ENCODE measurements at places on chromosomes 6 and 20.

DNA sequence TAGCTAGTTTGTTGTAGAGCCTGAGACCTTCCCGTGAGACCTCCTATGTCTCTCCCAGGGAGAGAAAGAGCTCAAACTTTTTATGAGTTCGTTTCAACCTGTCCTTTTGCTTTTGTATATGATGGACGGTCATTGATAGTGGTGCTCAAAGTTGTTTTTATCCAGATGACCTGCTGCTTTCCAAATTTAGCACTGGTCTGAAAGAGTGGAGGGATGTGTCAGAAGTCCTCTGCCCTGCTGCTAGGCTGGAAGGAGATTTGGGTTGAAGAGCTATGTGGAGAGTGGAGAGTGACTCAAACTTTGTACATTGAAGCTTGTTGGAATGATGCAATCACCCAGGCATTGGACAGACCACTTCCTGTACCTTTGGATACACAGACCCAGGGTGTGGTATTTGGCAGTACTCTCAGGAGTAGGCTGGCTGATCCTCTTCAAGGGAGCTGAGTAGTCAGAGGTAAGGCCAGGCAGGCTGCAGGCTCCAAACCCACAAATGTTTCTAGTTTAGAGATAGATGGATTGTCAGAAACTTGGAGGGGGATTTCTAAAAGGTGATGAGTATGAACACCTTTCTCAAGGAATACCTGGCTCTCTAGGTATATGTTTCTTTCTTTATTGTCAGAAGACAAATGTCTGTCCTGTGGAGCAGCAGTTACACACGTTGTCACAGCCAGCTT, 49.4 kb upstream of the RREB1 start:
- no peak for DNase-seq

DNA sequence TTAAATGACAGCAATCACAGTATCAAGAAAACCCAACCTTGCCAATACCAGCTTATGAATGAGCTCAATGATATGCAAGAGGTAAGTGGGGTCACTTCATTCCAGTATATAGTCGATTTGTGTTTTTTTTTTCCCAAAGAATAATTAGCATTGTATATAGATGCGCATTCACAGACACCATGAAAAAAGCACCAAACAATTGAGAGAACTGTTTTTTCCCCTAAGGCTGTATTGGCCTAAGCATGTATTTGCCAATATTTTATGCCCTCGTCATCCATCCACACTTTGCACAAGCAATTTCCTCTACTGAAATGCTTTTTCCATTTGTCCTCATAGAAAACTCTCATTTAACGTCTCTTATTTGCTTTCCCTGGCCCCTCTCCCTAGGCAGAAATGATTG, 213.7 kb downstream of the SAMD5 start:
- DNase-seq, result no peak

- DNase-seq, result no peak
These were observed 63.4 kb downstream of the AHI1 start for GRCh38 chr6:135434095-135434494.

- no peak for DNase-seq
These were observed 24.0 kb downstream of the HBS1L start for GRCh38 chr6:135030532-135031178.

GRCh38 chr6:4812068-4812467, 35.9 kb downstream of the CDYL start:
- DNase-seq, result no peak

Data from muscle of arm (tissue), 14 donors.